ENCODE measurements at places on chromosomes 3 and 15. TPM values are rescaled to one million over a fixed set of nuclear protein-coding genes. Genes with fewer than 3 reads are reported as not detected.

The ZBTB20 gene
- polyA plus RNA-seq, result 2.0 TPM

The EEF1AKMT4 gene
- 11.2 TPM for polyA plus RNA-seq

The MYZAP gene
- 1.1 TPM for polyA plus RNA-seq

The HTR3E gene
- not detected for polyA plus RNA-seq

The CCDC9B gene
- 0.18 TPM for polyA plus RNA-seq

All from GM23338 (cell line).